HT-29 (cell line): ENCODE measurements at places on chromosomes 3 and 15.
A peak's percentile ranks its signal among the peaks of the same experiment; 100 is the strongest.

DNA sequence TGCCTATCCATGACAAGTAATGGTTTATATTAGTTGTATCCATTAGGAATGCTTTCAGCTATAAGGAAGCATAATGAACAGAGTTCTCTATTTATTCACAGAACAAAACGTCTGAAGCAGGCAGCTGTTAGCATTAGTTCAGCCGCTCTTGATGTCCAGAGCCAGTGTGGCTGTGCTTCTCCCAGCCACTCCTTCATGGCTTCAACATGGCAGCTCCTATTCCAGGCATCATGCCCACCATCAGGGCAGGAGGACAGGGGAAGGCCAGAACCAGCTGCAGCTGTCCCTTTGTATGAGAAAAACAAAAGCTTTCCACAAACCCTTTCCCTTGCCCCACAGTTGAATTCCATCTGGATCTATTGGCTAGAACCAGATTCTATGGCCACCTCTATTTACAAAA is 12.9 kb upstream of the SNRK start:
- no peak for DNase-seq

- DNase-seq, result no peak
Observed at GRCh38 chr3:20288050-20288449, 102.0 kb upstream of the SGO1 start.

DNA sequence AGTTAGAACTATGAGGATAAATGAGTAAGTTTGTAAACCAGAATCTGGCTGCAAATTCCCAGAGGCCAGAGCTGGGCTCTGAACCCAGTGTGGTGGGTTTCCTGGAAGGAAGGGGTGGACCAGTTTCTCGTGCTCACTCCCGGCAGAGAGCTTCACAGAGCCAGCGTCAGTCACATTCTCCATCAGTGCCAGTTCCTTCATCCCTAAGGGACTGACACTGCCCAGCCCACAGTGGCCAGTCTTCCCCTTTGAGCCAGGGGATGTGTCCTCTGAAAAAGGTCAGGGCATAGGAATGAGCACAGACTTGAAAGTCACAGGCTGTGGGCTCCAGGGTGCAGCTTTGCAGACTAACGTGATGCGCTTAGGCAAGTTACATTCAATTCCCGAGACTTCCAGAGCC is 135.8 kb upstream of the HACD2 start:
- no peak for DNase-seq

DNA sequence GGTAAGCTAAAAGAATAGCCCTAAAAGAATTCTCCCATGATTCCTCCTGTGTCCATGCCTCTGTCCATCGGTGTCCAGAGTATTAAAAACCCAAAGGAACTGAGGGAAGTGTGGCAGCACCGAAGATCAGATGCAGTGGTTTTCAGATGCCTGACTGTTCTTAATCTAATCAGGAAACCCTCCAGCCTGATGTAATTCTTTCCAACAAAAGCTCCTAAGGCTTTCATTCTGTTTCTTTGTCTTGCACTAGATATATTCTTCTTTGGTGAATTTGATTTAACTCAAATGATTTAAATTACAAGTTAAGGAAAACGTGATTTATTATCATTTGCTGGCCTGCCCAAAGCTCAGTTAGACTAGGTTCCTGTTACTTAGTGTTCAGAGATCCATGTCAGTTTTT is 71.2 kb downstream of the ARHGAP31 start:
- DNase-seq, result no peak

DNA sequence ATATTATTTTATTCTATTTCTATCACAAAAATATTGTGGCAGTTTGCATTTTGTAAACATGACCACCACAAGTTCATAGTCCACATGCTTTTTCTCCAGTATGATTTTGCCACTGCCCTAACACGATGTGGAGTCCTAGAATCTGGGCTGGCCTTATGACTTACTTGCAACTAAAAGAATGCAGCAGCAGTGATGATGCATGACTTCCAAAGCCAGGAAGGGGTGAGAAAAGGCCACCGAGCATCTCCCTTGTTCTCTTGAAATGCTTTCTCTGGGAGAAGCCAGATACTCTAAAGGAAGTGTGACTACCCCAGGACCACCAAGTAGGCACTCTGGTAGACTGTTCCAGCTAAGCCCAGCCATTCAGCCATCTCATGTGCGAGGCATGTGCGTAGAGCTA is 191.6 kb upstream of the MRPL3 start:
- DNase-seq, result no peak

DNA sequence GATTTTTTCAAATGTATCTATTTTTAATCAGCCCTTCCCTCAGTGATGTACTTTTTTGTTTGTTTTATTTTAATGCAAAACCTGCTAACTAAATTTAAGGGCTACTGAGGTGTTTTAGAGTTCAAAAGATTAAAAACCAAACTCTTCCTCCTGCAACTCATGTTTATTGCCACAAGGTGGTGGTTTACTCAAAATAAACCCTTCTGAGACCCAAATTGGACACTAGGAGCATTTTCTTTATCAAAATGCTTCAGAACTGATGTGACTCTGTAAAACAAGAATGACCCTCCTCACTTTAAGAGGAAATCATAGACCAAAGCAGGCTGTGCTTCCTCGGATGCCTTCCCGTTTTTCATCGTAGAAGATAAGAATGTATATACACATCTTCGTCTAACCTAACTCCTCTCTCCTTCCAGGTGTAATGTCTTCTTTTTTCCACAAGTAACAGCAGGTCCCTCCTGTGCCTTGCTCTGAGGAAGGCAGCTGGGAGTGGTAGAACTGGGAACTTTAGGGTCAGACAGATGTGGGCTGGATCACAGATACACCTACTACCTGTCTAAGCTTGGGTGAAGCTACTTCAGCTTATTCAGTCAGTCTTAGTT is 2.9 kb upstream of the NME9 start:
- peak; percentile 46 for DNase-seq

DNA sequence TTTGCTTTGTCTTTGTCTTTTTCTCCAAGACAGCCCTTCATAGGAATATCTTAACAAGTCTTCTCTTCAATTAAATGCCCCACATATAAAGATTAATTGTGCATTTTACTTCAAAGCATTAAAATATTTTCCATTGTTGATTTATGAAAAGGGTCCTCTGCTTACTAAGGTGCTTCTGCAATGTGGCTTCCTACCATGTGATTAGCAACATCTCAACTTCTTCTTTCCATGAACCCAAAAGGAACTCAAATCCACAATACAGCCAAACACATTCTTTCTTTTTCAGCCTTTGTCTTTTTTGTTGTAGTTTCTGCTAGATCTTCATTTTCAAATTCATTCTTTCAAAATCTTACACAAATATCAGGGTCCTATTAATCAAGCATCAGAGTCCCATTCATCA is 309.2 kb downstream of the NSUN3 start:
- DNase-seq, result no peak
